ENCODE measurements at places on chromosomes 3 and 15. TPM values are rescaled to one million over a fixed set of nuclear protein-coding genes. Genes with fewer than 3 reads are reported as not detected.

DNA sequence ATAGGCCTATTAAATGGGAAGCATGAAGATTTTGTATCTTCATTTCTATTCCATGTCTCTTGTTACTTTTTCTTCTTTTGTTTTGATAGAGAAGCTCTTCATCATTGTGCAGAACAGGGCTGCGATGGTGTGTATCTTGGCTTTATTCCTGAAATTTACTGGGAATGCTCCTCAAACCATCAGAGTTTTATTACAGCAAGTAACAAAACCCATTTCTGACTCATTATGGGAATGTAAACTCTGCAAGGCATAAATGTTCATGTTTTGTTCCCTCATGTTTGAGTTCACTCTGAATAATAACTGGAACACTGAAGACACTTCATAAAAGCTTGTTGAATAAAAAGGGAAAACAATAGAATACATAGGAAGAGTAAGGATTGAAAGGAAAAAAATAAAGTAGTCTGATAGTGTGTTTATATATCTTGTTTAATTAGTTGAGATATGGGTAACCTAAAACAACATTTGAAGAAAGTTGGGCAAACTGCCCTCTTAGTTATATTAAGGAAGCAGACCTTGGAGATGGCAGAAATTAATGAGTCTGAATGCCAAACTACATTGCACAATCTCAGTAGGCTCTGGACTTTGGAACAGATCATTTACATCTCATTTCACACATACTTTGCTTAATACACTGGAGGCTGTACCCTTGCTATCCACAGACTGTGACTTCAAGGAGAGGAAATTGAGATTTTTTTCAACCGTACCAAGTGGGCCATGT lies 521.5 kb downstream of the GRM7 start:
- DNase-seq = no peak

GRCh38 chr3:124599147-124599765 lies 131.0 kb upstream of the UMPS start:
- DNase-seq = no peak

CNBP gene
- total RNA-seq = 322 TPM

CDHR4 gene
- not detected for total RNA-seq

GRCh38 chr3:98801043-98801747 lies 38.1 kb downstream of the ST3GAL6 start:
- no peak for DNase-seq

- DNase-seq = no peak
Observed at GRCh38 chr3:81444817-81445460, 316.5 kb downstream of the GBE1 start.

CCDC33 gene
- total RNA-seq = not detected

ADPRH gene
- 8.6 TPM for total RNA-seq

AMIGO3 gene
- total RNA-seq = 0.28 TPM

GRCh38 chr15:57463360-57463759 lies 87.1 kb downstream of the CGNL1 start:
- DNase-seq = no peak

DNA sequence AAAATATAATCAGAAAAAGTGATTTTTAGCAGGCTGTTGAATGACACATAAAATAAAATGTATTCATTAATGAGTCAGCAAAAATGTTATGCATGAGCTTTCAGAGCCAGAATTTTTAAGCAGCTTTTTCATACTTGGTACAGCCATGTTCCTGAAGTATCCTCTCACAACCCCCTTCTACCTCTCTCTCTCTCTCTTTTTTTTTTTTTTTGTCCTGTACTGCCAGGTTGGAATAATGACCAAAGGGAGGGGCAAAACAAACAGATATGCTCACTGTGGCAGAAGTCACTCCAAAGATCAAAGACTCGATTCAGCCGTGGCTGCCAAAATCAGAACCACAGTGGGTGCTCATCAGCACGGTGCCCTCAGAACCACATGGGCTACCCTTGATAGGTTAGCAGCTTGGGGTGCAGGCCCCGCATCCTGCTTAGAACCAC lies 383.0 kb downstream of the ZBTB20 start:
- DNase-seq = no peak

DNA sequence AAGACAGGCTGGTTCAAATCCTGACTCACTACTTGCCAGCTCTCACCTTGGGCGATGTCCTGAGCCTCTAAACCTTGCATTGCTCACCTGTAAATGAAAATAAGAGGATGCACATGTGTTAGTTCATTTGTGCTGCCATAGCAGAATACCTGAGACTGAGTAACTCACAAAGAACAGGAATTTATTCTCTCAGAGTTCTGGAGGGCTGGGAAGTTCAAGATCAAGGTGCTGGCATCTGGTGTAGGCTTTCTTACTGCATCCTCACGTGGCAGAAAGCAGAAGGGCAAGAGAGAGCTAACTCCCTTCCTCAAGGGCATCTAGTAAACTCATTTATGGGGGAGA lies 222.7 kb downstream of the MTHFS start:
- no peak for DNase-seq

GRCh38 chr3:153160451-153161137 lies 1.4 kb upstream of the RAP2B start:
- DNase-seq = peak; percentile 87

DNA sequence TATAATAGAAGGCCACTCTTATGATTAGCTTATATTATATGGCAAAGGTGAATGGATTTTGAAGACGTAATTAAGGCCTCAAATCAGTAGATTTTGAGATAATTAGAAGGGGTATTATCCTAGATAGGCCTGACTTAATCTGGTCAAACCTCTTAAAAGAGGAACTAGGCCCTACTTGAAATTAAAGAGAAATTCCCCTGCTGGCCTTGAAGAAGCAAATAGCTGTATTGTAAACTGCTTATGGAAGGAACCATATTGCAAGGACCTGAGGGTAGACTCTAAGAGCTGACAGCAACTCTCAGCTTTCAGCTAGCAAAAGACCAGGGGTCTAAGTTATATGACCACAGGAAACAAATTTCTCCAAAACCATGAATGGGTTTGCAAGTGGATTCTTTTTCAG lies 219.0 kb upstream of the ONECUT1 start:
- DNase-seq = no peak

DNA sequence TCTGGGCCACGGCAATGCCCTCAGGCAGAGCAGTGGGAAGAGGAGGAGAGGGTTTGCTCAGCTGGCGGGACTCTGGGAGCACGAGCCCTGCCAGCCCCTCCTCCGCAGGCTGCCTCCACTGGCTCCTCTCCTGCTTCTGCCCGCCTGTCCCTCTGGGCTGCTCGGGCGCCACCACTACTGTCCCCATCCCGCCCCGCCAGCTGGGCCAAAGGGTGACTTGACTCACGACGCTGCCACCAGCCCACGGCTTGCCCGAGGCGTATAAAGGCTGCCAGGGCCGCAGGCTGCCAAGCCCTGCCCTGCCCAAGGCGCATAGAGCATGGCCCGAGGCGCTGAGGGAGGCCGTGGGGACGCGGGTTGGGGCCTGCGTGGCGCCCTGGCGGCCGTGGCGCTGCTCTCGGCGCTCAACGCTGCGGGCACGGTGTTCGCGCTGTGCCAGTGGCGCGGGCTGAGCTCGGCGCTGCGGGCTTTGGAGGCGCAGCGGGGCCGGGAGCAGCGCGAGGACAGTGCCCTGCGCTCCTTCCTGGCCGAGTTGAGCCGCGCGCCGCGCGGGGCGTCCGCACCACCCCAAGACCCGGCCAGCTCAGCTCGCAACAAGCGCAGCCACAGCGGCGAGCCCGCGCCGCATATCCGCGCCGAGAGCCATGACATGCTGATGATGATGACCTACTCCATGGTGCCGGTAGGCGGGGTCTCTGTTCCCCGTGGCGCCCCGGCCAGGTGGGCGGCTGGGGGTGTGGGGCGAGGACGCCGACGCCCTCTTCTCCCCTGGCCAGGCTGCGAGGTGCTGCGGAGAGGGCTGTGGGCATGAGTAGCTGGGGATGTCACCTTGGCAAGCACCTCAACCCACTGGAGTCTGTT lies at the start of gene GLDN:
TSS of gene GLDN (plus strand) at position 290 of the 861 bp plus-strand sequence. CDS start at position 320, 30 bp downstream.
- DNase-seq = no peak

- no peak for DNase-seq
Observed at GRCh38 chr15:50181201-50181968, 611 bp upstream of the SLC27A2 start.

GOLGA6L7 gene
- total RNA-seq = not detected

- no peak for DNase-seq
Observed at GRCh38 chr3:14429237-14429636, 26.8 kb downstream of the SLC6A6 start.

GRCh38 chr15:77627581-77627980 lies 5.1 kb downstream of the LINGO1 start:
- DNase-seq = no peak

DNA sequence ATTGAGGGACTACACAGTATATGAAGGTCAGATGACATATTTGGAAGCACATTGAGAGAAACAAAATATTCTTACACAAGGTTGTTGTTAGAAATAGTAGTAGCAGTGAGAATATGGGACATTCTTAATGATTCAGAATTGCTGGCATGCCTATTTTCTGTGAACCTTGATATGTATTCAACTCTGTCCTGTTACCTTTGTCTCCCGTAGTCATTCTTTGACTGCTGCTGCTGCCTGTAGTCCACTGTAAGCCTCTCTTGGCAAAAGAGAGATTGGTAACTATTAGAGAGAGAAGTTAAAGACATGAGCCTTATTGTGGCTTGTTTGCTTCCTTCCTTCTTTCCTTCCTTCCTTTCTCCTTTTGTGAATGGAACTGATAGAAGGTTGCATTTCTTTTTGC lies 64.5 kb downstream of the TCF12 start:
- DNase-seq = no peak

PRSS50 gene
- not detected for total RNA-seq
